ENCODE measurements at places on chromosomes 3 and 15.

GRCh38 chr3:160130071-160130470, 95.2 kb upstream of the C3orf80 start:
- no peak for DNase-seq

DNA sequence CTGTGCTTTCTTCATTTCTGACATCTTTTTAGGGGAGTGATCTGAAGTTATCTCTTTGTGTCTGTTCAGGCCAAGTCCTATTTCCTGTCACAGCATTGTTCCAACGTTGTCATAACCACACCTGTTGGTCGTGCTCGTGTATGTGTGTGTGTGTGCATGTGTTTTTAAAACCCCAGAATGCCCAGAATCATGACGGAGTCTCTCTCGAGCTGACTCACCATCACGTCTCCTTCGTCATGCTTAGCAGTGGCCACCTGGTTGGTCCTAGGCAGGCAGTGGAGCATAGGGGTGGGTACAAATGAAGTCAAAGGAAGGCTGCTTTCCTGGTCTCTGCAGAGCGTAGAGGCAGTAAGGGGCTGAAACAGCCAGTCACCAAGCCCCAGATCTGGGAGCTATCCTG, 126.8 kb upstream of the ABHD17C start:
- no peak for DNase-seq

- no peak for DNase-seq
These were observed 14.6 kb upstream of the FAM107A start for GRCh38 chr3:58591517-58592510.

DNA sequence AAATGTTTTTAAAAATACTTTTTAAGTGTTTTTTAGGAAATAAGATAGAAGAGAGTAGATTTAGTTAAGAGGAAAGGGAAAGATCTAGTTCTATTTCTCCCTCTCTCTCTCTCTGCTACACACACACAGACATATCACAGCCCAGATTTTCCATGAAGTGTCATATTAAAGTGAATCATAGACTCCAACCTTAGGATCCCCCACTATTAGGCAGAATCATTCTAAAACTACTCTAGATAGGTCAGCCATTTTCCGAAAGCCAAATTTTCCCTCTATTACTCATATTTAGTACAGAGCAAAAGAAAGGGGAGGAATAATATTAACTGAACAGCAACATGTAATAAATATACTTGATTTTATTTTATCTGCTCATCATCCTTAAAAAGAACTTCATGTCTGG, 45.1 kb upstream of the RSL24D1 start:
- DNase-seq = no peak

GRCh38 chr3:125646581-125646980, 51.3 kb upstream of the OSBPL11 start:
- no peak for DNase-seq

DNA sequence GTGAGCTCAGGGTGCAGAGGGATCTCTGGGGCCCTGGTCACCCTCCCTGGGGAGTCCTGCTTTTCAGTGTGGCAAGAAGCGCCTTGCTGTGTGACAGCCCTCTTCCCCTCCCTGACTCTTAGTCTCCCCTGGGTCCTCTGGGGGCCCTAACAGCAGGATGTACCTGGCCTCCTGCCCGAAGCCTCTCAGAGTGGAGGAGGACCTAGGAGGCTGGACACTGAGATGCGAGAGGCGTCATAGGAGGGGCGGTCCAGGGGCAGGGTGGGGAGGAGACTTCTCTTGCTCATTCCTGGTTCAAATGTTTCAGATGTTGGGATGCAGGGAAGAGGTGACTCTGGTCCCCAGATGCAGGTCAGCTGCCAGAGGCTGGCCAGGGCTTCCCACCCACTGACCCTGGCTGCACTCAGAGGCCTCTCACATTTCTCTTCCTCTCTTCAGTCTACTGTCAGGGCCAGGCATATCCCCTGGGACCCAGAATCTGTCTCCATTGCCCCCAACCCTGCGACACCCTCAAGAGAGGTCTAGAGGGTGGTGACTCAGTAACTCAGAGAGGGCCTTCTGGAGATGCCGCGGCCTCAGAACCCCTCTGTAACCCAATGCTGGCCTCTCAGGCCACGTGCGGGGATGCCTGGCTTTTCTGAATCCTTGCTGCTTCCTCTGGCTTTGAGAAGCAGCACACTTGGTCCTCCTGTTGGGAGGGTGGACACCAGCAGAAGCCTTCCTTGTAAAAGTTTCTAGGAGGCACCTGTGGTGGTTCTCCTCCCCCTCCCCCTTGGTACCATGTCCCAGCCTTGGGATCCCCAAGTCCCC, 25.9 kb downstream of the SNX33 start:
- DNase-seq = no peak

DNA sequence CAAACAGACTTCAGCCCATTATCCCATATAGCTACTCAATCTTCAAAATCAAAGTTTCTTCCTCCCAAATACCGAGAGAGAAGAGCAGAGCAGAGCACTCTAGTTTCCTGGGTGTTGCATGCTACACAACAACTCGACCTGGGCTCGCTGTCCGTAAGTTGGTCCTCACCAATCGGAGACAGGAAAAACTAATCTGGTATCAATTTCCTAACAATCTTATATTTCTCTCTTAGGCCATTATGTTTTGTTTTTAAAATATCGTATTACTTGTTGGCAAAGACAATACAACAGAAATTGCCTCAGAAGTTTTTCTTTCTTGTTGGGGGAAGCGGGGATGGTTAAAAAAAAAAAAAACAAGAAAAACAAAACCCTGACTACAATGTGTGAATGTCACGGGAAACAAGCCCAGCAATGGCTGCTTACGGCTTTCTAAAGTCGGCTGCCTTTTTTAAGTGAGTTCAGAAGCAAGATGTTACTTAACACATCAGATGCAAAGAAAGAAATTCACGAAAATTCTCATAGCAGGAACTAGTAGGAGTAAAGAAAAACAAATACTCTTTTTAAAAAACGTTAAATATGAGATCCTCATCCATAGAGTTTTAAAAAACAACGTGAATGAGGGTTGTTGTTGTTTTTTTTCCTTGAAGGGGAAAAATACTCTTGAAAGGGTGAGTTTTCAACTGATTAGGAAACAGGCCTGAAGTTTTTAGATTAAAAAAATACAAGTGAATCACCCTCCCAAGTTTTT, 1.9 kb downstream of the VGLL4 start:
- DNase-seq = no peak

DNA sequence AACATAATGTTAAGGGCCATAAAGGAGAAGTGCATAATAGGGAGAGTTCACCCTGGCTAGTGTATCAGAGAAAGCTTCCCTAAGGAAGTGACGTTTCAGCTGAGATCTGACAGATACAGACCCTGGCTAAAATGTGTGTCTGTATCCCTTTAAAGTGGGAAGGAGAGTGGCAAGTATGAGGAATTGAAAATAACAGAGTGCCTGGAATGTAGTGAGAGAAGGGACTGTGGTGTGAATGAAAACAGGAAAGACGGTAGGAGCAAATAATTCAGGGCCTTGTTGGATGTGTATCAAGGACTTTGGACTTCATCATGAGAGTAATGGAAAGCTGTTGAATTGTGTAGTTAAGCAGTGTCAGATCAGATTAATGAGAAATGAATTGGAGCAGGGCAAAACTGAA, 30.5 kb downstream of the NEO1 start:
- DNase-seq = no peak

GRCh38 chr3:113658107-113658506, 38.3 kb downstream of the USF3 start:
- no peak for DNase-seq

DNA sequence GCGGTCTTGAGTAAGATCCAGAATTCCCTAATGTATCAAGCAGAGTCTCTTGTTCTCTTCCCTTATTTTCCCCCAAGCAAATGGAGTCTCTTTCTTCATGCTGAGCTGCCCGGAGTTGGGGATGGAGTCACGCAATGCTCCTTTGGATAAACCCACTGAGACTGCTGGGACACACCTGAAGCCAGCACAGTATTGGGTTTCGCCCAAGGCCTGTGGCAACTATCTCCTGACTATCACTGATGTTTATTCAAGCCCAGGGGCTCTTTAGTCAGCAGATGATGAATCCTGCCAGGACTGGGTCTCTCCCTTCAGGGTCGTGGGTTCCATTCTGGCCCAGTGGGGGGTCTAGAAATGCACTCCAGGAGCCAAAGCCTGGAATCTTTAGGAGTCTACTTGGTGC, 11.3 kb downstream of the USF3 start:
- no peak for DNase-seq

DNA sequence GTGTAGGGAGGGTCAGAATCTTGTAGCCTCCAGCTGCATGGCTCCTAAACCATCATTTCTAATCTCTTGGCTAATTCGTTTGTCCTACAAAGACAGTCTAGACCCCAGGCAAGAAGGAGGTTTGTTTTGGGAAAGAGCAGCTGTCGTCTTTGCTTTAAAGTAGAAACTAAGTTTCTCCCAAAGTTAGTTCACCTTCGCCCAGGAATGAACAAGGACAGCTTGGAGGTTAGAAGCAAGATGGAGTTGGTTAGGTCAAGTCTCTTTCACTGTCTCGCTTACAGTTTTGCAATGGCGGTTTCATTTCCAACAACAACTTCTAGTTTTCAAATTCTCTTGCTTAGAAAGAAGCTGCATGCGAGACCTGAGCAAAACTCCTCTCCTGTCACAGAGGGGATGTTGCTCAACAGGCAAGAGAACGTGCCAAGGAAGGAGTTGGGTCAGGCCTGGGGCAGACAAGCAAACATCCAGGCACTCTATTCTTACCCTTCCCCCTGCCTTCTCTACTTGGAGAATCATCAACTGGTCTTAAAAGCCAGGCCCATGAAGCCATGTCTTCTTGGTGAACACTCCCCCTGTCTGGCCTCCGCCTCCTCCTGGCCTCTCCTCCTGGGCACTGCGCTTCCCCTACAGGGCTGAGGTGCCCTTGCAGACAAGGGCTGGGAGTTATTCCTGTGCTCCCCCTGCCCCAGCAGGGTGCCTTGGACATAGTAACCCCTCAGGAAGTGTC, 57.6 kb downstream of the TMEM44 start:
- DNase-seq = no peak

GRCh38 chr15:31977812-31978661, 52.3 kb upstream of the CHRNA7 start:
- DNase-seq = peak; percentile 49

GRCh38 chr3:45499529-45499928, 95.0 kb upstream of the LIMD1 start:
- DNase-seq = no peak

DNA sequence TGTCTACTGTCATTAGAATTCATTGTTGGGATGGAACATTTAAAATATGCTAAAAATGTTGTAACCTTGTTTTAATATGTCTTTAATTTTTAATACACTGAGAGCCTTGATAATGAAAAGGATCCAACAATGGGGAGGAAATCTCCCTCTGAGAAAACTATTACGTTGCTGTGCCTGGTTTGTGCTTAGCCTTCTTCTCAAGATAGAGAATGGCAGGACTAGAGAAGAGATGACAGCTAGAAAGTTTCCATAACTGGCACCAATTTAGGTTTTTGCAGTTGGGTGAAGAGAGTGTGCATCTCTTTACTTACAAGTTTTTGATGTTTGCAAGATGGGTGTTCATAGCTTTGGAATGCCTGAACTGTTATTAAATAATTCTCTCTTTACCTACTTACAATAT, 42.6 kb upstream of the NANOGP8 start:
- no peak for DNase-seq

DNA sequence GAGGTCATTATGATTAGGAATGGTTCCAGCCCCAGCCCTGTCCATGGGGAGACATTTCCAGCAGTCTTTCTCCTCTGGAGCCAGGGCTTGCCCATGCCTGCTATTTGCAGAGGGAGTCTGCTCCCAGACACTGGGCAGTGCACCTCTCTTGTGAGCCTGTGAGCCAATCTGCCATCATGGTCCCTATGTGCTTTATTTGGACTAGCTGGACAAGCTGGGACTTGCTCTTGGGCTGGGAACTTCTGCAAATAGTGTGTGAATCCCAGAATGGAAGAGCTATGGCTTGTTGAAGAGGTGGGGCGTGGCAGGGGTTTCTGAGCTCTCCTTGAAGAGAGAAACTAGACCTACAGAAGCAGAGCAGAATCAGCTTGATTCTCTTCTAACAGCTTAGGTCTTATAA, 53.7 kb upstream of the KY start:
- no peak for DNase-seq

DNA sequence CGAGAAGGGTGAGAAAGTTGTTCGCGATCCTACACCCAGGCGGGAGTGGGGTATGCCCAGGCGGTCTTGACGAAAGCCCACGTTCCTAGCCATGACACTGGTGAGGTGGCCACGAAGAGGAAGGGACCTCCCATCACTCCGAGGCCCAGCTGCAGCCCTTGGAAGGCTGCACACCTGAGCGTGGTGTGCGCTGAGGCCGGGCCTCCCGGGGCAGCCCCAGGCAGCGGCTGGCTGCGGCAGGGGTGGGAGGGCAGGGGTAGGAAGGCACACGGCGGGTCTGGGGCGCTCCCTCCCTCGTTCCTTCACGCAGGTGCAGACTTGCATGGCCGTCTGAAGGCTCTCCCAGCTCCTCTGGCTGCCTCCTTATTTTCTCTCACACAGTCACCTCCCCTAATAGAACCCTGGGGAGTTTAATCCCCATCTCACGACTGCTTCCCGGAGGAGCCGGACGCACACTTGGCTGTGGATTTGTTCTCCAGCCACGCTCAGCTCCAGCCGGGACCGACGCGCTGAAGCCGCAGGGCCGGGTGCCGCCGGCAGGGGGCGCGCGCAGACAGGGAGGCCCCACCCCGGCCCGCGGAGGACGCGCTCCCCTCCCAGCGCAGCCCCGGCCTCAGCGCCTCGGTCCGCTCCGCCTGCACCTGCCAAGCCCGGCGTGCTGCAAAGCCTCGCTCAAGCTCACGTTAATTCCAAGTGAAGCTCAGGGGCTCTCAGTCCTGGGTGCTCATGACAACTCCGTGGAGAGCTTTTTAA, 37.8 kb upstream of the MUC4 start:
- DNase-seq = no peak

DNA sequence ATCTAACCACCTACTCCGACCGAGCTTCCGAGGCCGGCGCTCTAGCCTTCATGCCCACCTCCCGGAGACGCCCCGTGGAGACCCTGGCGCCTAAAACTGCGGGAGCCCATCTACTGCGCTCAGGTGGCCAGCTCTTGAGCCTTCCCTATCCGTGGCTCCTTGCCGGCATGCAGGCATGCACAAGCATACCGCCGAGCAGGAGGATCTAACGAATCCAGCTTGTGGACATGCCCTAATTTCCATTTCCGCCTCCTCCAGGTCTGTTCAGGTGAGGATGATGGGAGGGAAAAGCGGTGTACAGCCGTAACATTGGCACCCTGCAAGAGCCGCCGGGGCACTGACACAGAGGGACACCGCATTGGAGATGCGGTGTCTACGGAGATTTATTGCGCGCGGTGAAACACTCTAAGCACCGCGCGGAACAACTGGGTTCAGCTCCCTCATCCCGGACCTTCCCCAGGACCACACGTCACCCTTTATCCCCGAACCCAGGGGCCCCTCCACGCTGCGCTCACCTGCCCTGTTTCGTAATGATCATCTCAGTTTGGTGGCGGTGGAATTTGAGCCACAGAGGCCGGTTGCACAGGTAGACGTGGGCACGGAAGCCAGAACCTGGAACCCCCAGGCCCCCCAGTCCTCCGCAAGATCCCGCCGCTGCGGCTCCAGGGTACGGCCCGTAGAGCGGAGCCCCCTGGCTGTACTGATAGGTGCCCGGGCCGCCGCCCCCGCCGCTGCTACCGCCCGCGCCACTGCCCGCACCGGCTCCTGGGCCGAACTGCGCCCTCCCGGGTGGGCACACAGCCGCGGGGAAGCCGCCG, 1.0 kb downstream of the EOMES start:
- DNase-seq = no peak

GRCh38 chr3:67418426-67419217, 235.8 kb downstream of the SUCLG2 start:
- DNase-seq = no peak
